ENCODE measurements at places on chromosomes 5 and 9.

- DNase-seq: no peak
Measured at GRCh38 chr9:6590772-6591384, 54.7 kb downstream of the GLDC start.

- DNase-seq: no peak
Measured at GRCh38 chr5:1468629-1469527, 23.6 kb upstream of the SLC6A3 start.

GRCh38 chr5:67012171-67012570 lies 184.4 kb downstream of the CD180 start:
- DNase-seq: peak; percentile 65

GRCh38 chr5:53987101-53987500 lies 323.3 kb downstream of the ARL15 start:
- no peak for DNase-seq

GRCh38 chr5:91049800-91050199 lies 333.3 kb downstream of the ARRDC3 start:
- peak; percentile 29 for DNase-seq

GRCh38 chr9:133888809-133889491 lies 103.2 kb downstream of the VAV2 start:
- DNase-seq: no peak
